RPMI7951 (cell line): ENCODE measurements at places on chromosomes 7 and 10.

DNA sequence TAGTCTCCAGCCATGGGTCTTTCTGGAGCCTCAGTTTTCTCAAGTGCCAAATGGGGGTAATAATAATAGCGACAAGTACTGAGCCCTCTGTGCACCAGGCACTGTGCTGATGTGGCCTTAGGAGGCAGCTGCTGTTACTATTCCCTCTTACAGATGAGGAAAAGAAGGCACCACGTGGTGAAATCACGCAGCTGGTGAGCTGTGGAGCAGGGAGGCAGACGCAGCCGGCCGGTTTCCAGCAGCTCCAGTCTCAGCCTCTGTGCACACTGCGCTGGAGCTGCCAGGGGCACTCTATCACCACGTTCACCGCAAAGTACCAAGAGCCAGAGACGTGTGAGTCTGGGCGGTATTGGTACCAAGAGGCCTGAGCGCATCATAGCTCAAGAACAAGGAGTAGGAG is 9.6 kb downstream of the PYROXD2 start:
- no peak for DNase-seq

- no peak for DNase-seq
Observed at GRCh38 chr10:118865998-118866693, 111.4 kb upstream of the CACUL1 start.

GRCh38 chr7:23261843-23262452 is 15.4 kb downstream of the GPNMB start:
- DNase-seq: peak; percentile 71

DNA sequence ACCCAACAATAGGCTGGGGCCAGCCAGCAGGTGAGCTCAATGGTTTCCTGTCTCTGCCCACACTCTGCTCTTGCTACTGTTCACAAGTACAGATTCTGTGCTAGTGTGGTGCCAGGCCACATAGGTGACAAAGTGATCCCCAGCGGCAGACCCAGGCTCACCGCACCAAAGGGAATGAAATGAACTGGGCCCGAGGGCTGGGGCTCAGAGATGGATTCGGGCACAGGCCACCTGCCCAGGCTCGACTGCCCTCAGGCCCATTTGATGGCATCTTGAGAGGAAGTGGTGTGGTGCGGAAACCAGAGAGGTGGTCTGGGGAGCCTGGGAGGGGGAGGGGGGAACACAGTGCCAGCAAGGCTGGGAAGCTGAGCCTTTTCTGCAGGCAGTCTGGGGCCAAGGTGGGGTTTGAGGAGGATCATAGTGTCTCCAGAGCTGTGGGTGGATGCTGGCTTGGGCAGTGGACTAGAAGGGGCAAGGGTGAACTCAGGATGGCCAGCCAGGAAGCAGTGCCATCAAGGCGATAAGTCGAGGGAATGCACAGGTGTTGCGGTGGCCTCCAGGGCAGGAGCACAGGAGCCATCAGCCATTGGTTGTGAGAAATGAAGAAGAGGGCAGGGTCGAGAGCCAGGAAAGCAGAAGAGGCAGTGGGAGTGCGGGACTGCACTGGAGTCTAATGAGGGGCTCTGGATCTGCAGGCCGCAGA is 85.2 kb downstream of the ARHGAP22 start:
- no peak for DNase-seq
